Mammary epithelial cell (primary cell): ENCODE measurements at places on chromosomes 2 and 18. TPM values are rescaled to one million over a fixed set of nuclear protein-coding genes. Genes with fewer than 3 reads are reported as not detected.

The GRP gene
- not detected for polyA plus RNA-seq

- H3K27ac ChIP-seq = no peak overlapping the region
- no peak overlapping the region for H3K4me3 ChIP-seq
These were observed 86.4 kb downstream of the NCOA1 start for GRCh38 chr2:24577481-24577880.

The MC4R gene
- not detected for polyA plus RNA-seq

- H3K27me3 ChIP-seq = no peaks in the 10 kb centered on the region
- no peak overlapping the region for H3K27ac ChIP-seq
- no peak for DNase-seq
These were observed 33.1 kb downstream of the ARL4C start for GRCh38 chr2:234463626-234464290.

The C1GALT1C1L gene
- polyA plus RNA-seq = 0.42 TPM
